Renal cortical epithelial cell (primary cell): ENCODE measurements at places on chromosomes 11 and 22. TPM values are rescaled to one million over a fixed set of nuclear protein-coding genes. Genes with fewer than 3 reads are reported as not detected.

The ARVCF gene
- total RNA-seq = 31.7 and 72.1 TPM in 2 replicates

The LDLRAD3 gene
- total RNA-seq = 3.3 and 3.9 TPM in 2 replicates

DNA sequence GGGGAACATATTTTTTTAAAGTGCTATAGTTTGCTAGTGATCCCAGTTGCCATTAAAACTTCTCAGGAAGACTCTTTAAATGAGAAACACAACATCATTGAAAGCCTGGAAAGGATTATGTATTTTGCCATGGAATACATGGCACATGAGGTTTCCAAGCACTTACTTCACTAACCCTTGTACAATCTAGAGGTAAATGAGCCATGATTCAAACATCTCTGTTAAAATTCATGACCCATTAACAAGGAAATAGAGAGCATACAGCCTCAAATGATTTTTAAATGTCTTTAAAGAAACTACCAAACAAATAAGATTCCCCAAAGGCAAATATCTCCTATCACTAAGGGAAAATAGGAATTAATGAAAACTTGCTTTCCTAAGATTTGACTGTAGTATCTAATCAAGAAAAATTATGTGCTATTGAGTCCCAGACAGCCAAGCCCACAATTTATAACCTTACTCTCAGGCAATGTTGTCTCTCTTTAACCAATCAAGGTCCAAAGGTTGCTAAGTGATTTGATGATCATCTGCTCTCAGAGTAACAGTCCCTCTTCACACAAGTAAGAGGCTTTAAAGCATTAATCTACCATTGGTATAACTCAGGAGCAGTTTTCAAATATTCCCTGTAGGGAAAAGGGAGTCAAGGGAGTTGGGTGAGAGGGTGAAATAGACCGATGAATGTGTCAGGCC is 92.0 kb upstream of the DDI1 start:
- peak; percentile 81 for DNase-seq

GRCh38 chr22:42368379-42369249 is 63.6 kb downstream of the NFAM1 start:
- DNase-seq = no peak

GRCh38 chr22:25448435-25449051 is 115.9 kb upstream of the GRK3 start:
- DNase-seq = no peak

The RAG1 gene
- 2.6 and 3.7 TPM in 2 replicates for total RNA-seq

The OR51B4 gene
- not detected in 2 replicates for total RNA-seq

DNA sequence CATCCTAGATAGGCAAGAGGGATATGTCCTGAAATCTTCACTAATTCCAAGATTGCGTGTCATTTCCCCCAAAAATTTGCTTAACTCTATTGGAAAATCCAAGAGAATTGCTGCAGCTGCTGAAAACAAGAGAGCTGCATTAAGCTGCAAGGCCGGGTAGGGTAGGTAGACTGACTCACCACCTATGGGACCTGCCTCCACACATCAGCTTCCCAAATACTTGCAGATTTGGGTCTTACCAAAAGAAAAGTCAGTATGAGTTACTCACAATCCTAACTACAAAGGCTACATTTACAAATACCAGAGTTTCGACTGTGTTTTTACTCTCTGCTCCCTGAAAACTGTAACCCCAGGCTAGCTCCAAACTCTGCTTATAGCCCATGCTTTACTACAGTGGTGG is 142.5 kb upstream of the TEAD1 start:
- DNase-seq = no peak
